Activated T-cell treated with anti-CD3 and anti-CD28 coated beads, Interleukin-2, amount 50 U/mL, for 72 hours (primary cell): ENCODE measurements at places on chromosomes 7 and 10.

GRCh38 chr7:132709971-132710567 lies 133.8 kb upstream of the PLXNA4 start:
- DNase-seq, result no peak

GRCh38 chr10:133405844-133406527 lies 12.0 kb downstream of the MTG1 start:
- DNase-seq, result no peak

- DNase-seq, result no peak
Measured at GRCh38 chr7:141430455-141431139, 120.6 kb upstream of the AGK start.

DNA sequence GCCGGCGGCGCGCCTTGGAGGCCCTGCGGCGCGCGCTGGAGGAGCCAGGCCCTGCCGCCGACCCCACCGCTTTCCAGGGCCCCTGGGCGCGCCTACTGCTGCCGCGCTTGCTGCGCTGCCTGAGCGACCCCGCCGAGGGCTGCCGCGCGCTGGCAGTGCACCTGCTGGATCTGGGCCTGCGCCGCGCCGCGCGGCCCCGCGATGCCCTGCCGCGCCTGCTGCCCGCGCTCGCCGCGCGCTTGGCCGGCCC lies 280 bp downstream of the DNAAF5 start:
- no peak for DNase-seq

DNA sequence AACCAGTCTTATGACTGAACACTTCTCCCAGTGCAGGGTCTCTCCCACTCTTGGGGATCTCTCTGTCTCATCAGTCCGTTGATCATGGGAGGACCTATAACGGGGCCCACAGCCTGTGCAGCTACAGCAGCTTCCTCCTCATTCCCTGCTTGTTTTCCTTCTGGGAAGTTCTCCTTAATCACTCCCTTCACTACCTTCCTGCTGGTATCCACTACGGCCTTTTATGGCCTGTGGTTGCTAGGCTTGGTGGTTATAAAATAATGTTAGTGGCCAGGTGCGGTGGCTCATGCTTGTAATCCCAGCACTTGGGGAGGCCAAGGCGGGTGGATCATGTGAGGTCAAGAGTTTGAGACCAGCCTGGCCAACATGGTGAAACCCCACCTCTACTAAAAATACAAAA lies 3.5 kb upstream of the ZNF282 start:
- DNase-seq, result no peak

DNA sequence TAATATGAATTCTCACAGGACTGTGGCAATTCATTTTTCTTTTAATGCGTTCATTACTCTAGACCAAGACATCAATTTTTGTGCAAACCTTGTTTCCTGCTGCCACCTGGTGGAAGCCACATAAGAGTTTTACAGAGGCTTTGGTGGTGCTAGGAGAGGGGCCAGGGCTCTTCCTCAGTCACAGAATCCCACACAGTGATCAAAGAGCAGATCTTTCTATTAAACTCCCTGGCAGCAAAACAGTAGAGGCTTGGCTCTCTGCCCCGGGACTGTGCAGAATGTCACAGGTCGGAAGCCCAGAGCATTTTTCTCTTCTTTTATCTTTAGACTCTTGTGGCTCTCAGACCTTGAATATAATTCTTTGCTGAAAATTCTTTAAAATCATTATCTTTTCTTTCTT lies 506.4 kb upstream of the C7orf33 start:
- DNase-seq, result peak; percentile 27

GRCh38 chr10:30433306-30433729 lies 666 bp upstream of the MAP3K8 start:
- peak; percentile 49 for DNase-seq

DNA sequence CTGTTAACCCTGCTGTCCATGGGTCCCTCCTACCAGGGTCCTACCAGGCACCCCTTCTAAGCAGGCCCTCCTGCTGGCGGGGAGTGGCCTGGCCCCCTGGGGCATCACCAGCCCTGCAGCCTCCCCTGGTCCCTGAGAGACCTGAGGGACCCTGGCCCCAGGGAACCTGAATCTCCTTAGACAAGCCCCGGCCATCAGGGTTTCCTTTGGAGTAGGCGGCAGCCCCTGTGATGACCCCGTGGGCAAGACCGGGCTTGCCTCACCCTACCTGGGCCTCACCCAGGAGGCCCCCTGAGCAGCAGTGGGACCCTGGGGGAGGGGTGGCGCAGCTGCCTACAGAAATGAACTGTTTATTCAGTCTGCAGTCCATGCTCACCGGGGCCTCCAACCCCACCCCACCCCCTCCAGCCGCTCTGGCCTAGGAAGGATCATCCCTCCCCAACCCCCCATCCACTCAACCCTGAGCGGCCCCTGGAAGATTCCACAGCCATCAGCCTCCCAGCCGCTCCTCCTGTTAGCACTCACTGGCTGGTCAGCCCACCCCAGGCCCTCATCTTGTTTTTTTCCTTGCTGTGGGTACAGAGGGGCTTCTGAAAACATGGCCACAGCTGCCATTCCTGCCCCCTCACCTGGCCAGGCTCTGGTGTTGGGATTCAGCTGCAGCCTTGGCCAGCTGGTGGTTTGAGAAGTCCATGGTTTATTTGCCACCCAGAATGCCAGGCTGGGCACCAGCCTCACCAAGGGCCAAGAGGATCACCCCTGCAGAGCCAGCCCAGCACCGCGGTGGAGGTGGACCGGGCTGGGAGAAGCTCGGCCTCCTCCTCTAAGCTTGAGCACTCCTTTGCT lies 34.8 kb upstream of the CHST15 start:
- DNase-seq, result no peak

- peak; percentile 1 for DNase-seq
Measured at GRCh38 chr7:40474790-40475680, 340.2 kb downstream of the SUGCT start.

GRCh38 chr7:119562839-119563238 lies 710.1 kb upstream of the KCND2 start:
- DNase-seq, result no peak

DNA sequence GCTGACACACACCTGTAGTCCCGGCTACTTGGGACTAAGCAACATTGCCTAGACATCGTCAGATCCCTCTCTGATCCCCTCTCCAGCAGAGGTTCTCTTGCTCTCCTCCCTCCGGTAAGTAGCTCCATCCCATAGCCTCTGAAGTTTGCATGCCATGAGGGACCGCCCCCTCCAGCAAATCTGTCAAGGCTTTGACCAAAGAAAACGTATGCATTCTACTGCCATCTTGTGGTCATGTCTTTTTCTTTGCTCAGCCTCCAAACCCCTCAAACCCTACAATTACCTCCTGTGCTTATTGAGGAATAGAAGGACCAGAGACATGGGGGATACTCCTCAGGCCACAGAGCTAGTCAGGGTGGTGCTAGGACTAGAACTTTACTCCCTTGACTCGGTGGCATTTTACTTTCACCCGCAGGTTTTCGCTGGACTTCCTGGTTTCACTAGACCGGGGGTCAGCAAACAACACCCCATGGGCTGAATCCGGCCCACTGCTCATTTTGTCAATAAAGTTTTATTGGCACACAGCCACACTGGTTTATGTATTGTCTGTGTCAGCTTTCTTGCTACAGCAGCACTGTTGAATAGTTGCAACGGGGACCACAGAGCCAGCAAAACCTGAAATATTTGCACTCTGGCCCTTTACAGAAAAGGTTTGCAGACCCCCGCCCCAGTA lies 202.6 kb upstream of the FOXK1 start:
- DNase-seq, result peak; percentile 6

GRCh38 chr7:142188154-142188553 lies 69.7 kb downstream of the PRSS58 start:
- DNase-seq, result no peak

DNA sequence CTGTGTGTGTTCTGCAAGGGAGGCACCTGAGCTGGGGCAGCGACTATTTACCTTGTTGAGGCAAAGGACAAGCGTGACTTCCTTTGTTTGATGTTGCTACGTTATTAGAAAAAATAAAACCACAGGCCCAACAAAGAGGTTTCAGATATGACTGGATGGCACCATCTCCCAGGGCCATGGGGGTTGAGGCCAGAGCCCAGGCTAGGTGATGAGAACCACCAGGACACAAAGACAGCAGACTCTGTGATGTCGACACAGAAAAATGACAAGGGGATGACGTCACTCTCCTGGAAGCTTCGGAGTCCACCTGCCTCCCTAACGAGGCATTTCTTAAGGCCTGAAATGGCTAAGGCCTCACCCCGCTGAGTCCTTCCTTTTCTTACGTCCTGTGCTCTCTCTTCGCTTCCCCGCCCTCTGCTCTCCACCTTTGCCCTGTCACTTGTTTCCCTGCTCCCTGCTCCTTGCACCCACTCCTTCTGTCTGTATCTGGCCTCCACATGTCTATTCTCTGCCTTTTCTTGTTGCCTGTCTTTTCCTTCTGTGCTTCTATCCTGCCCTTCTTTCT lies 83.0 kb upstream of the ADRB1 start:
- DNase-seq, result peak; percentile 35

- no peak for DNase-seq
Measured at GRCh38 chr10:49657606-49658005, 21.8 kb upstream of the C10orf53 start.

DNA sequence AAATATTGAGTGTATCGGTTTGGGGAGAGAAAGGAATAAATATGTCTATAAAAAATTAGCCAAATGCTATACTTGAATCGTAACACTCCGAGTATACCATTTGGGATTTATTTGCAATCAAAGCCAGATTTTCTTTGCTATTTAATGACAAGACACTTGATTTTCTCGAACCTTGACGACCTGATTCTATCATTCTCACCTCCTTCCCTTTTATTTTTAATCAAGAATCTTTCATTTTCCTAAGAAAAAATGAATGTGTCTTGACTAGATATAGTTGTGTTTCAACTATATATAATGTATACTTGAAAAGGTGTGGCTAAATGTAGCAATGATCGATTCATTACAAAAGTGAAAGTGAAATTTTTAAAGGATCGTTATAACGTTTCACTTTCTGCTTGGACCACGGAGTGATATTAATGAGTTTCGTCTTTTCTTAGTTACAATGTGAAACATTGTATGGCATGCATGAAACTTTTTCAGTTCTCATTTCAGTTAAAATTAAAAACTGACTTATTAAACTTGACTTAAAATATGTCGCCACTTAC lies 562 bp downstream of the NUB1 start:
- DNase-seq, result no peak

DNA sequence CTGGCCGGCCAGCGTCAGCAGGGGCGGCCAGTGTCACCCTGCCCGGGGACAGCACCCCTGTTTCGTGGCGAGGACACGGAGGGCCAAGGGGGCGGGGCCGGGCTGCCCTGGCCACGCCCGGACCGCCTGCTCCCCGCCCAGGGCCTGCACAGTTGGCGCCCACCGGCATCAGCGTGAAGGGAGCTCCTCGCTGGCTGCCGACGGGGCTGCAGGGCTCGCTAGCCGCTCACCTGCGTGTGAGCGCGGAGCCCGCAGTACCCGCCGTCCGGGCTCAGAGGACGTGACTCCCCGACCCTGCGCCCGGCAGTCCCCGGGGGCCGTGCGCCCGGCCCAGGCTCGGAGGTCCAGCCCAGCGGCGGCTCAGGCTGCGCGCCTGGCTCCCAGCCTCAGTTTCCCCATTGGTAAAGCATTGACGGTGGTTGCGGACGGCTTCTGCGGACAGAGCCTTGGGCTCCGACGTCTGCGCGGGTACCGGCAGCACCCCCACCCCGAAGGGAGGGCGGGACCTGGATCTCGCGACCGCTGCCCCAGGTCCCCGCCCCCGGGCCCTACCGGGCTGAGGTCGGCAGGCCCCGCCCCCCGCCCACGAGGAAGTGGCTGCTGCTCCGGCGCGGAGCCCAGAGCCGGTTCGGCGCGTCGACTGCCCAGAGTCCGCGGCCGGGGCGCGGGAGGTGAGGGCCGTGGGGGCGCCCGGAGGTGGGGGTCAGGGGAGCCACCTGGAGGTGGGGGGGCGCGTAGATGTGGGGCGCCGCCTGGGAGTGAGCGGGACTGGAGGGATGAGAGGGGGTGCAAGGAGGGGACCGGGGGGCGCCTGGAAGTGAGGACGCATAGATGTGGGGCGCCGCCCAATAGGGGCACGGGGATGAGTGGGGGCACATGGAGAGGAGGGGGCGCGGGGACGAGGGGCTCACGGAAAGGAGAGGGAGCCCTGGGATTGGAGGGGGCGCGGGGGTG lies at the start of gene ARPC1B:
Gene ARPC1B, plus strand, starts transcription at position 620 of the 954 bp plus-strand sequence. CDS start 10,985 bp downstream, outside the sequence.
- DNase-seq, result peak; percentile 85

- DNase-seq, result no peak
Measured at GRCh38 chr10:99555371-99555770, 22.6 kb downstream of the NKX2-3 start.

GRCh38 chr7:25851332-25852210 lies 300.4 kb upstream of the NFE2L3 start:
- DNase-seq, result peak; percentile 79

GRCh38 chr10:34112171-34112782 lies 702.8 kb downstream of the PARD3 start:
- no peak for DNase-seq

DNA sequence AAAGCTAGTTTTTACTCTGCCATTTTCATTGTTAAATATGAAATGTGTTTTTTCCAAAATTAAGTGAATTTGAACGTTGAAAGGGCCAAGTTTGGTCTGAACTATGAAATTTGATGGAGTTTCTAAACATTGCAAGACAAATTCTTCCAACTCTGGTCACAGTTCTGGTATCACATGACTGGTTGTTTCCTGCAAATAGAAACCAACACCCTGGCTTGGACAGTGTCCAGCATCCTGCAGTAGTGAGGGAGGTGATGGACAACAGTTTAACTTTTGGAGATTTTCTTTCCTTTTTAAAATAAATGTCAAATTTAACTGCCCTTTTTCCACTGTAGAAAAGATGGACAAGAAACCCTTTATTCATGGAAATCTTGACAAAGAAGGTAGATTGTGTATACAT lies 54.8 kb upstream of the AGBL3 start:
- no peak for DNase-seq

- no peak for DNase-seq
Measured at GRCh38 chr7:68491523-68492358, 1106.5 kb upstream of the AUTS2 start.

DNA sequence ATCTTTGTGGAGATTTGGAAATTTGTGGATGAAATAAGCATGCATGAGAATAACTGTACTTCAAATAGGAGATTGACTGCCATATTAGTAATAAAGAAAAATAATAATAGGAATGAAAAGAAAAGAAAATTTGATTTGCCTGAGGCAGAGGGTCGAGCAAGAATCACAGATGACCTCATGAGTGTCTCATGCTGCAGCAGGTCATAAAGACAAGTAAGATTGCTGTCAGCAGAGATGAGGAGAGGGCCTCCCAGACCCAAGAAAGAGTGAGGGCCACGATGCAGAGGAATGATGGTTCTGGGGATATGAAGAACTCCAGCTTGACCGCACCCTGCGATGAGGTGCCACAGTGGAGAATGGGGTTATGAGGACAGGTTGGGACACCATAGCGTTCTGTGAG lies 39.2 kb downstream of the TOMM7 start:
- no peak for DNase-seq

- peak; percentile 54 for DNase-seq
Measured at GRCh38 chr7:92404170-92404614, 43.1 kb upstream of the GATAD1 start.

DNA sequence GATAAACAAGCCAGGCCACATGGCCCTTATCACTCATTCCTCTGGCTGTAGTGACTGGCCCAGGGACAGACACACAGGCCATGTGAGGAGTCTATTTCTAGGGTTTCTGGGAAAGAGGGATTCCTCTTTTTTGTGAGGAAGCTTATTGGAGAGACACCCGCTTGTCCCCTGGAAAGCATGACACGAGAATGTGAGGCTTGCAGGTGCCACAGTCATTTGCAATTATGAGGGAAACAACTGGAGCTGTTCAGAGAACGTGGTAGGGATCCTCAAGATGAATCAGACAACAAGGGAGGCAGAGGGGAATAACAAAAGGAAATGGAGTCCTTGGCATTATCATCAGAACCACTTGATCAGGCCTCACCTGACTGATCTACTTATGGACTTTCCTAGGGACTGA lies 64.5 kb downstream of the ADCYAP1R1 start:
- DNase-seq, result no peak
